H9 (cell line): ENCODE measurements at places on chromosomes 7 and 10.

- no peak for DNase-seq
These were observed 82.4 kb upstream of the CHST15 start for GRCh38 chr10:124175701-124176348.

DNA sequence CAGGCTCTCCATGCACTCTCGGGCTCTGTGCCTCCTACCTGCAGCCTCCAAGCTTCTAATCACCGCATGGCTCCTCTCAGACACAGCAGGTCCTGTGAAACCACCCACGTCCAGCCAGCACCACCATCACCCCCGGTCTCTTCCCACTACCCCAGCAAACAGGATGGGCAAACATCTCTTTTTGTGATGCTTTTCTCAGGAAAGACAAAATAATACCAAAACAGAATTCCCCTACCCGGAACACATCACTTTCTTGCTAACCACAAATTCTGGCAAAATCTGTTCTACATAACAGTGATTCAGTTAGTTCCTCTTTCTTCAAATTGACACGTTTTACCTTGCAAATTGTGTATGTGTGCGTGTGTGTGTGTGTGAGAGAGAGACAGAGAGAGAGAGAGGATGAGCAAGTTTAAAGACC, 6.5 kb downstream of the SNX8 start:
- DNase-seq = no peak

GRCh38 chr7:73758581-73759138, 11.4 kb downstream of the CLDN3 start:
- DNase-seq = no peak

- DNase-seq = no peak
These were observed 295.4 kb upstream of the NPSR1 start for GRCh38 chr7:34362621-34363020.

GRCh38 chr7:136594739-136595144, 273.7 kb upstream of the CHRM2 start:
- no peak for DNase-seq

DNA sequence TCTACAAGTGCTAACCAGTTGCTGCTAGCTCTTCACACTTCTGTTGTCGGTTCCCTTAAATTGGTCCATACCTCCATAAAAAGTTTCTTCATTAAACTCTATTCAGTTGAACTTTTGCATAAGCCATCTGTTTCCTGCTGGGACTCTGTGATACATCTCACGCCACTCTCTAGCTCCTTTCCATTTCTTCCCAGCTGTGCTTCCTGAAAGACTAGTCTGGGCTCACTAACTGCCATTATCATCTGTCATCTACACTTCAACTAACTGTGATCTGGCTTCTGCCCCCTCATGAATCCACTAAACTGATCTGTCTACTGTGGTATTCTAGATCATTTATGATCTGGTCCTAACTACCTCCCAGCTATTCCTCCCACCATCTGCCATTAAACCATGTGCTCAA, 78.3 kb downstream of the ELAPOR2 start:
- no peak for DNase-seq

GRCh38 chr7:148787571-148788295, 89.0 kb downstream of the CUL1 start:
- DNase-seq = no peak
